ENCODE measurements at places on chromosomes 3 and 15. TPM values are rescaled to one million over a fixed set of nuclear protein-coding genes. Genes with fewer than 3 reads are reported as not detected.
A peak's percentile ranks its signal among the peaks of the same experiment; 100 is the strongest.

- peak; percentile 94 for DNase-seq
- no peaks in the 10 kb centered on the region for H3K36me3 ChIP-seq
- H3K4me1 ChIP-seq = peaks cover 37% of the 10 kb centered on the region
- peak within 1 kb of the TSS; percentile 98 for H3K27ac ChIP-seq
Observed at GRCh38 chr3:50350527-50351322, at the start of the genes CYB561D2 and NPRL2. Gene CYB561D2, plus strand, starts transcription at chr3:50350862. Its CDS starts 572 bp downstream, at chr3:50351434. Gene NPRL2, minus strand, starts transcription at chr3:50350775. Its CDS starts 123 bp downstream, at chr3:50350652.

DNA sequence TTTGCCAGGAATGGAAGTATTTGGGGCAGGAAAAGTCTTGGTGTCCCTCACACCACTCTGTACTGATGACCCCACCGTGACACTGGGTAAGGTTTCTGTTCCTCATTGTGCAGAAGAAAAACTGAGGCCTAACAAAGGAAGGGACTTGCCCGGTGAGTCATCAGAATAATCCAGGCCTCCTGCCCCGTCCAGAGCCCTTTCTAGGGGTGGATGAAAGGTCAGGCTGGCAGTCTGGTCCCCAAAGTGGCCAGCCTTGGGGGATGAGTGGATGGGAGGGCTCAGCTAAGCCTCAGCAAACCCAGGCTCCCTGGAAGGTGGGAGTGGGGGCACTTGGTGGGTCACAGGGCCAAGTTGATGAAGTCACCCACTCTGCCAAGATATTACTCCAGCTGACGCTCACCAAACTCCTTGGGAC is 2.3 kb upstream of the DNAH1 start:
- H3K4me1 ChIP-seq = peaks cover 52% of the 10 kb centered on the region
- H3K27ac ChIP-seq = peak overlapping the region; percentile 62
- peaks cover 10% of the 10 kb centered on the region for H3K27me3 ChIP-seq
- no peaks in the 10 kb centered on the region for H3K36me3 ChIP-seq

- H3K27ac ChIP-seq = no peak overlapping the region
- no peaks in the 10 kb centered on the region for H3K36me3 ChIP-seq
- H3K4me1 ChIP-seq = peaks cover 27% of the 10 kb centered on the region
- peaks cover 7% of the 10 kb centered on the region for H3K27me3 ChIP-seq
- DNase-seq = no peak
Observed at GRCh38 chr15:70169147-70169546, 71.4 kb upstream of the TLE3 start.

- H3K4me3 ChIP-seq = no peak overlapping the region
- peaks cover 3% of the 10 kb centered on the region for H3K36me3 ChIP-seq
- no peaks in the 10 kb centered on the region for H3K27me3 ChIP-seq
- DNase-seq = no peak
Observed at GRCh38 chr3:125103406-125103805, 47.6 kb upstream of the HEG1 start.

GRCh38 chr3:53948174-53948573 is 56.5 kb upstream of the SELENOK start:
- H3K27me3 ChIP-seq = peaks cover 8% of the 10 kb centered on the region
- no peaks in the 10 kb centered on the region for H3K4me1 ChIP-seq
- no peak for DNase-seq
- H3K4me3 ChIP-seq = no peak overlapping the region
- H3K27ac ChIP-seq = no peak overlapping the region
- peaks cover 5% of the 10 kb centered on the region for H3K36me3 ChIP-seq

DNA sequence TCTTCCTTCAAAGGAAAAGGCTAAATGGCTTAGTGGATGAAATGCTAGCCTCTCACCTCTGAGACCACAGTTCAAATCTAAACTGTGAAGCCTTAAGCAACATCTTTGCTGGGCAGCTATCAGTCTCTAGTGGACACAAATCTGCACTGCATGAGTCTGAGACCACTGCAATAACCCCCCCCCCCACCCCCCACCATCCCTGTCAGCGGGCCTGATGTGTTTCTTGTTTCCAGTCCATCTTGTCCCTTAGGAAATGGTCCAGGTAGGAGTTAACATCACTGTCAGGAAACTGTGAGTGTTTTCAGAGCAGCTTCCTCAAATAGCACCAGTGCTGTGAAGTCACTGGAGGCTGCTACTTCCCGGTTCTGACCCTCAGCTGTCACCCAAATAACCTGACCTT is 140.6 kb upstream of the TMCO5A start:
- H3K27me3 ChIP-seq = no peaks in the 10 kb centered on the region
- no peak overlapping the region for H3K27ac ChIP-seq
- H3K4me1 ChIP-seq = peaks cover 9% of the 10 kb centered on the region

DNA sequence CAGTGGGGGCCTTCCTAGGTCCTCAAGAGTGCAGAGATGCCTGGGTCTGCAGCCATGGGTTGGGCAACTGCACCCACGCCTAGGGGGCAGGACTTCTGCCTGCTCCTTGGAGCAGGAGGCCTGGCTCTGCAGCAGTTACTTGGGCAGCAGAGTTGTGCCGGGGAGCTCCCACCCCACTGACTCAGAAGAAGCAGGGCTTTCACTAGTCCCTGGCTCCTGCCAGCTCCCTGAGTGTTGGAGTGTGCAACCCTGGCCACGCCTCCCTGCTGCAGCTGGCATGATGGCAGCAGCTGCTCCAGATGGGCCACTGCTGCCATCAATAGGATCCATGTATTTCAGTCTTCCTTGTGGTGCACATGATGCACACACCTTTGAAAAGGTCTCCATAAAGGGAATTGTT is 40.6 kb upstream of the KCNH8 start:
- no peak overlapping the region for H3K27ac ChIP-seq
- H3K27me3 ChIP-seq = no peaks in the 10 kb centered on the region
- DNase-seq = no peak
- peaks cover 2% of the 10 kb centered on the region for H3K36me3 ChIP-seq

DNA sequence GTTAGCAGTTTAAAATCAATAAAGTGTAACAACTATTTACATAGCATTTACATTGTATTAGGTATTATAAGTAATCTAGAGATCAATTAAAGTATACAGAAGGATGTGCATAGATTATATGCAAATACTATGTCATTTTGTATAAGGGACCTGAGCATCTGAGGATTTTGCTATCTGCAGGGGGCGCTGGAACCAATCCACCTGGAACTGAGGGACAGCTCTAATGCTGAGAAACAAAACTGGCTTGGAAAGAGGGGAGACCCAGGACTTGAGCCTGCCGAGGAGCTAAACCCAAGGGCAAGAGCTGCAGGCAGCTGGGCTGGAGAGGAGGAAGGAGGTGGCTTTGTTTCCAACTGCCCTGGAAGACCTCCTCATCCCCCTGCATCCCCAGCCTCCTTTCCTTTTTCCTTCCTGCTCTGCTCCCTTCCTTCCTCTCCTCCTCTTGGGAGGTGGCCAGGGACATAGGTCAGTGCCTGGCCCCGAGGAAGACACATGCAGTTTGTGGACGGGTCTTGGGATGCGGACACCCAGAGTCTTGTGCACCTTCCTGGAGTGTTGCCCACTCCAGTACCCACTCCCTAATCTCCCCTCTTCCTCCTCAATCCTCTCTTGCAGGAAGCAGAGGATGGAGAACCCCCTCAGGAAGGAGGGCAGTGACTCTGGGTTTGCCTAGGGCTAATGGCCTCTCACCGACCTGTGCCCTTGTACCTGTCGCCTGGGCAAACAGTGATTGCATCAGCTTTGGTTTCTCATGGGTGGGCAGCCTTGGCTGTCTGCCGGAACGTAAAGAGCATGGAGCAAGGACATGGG is 825 bp upstream of the RTP3 start:
- H3K27me3 ChIP-seq = peaks cover 7% of the 10 kb centered on the region
- peak overlapping the region; percentile 43 for H3K27ac ChIP-seq
- DNase-seq = no peak
- peaks cover 4% of the 10 kb centered on the region for H3K36me3 ChIP-seq
- H3K4me3 ChIP-seq = no peak overlapping the region
- H3K4me1 ChIP-seq = no peaks in the 10 kb centered on the region

- H3K27me3 ChIP-seq = no peaks in the 10 kb centered on the region
- H3K4me3 ChIP-seq = no peak overlapping the region
- H3K27ac ChIP-seq = no peak overlapping the region
Observed at GRCh38 chr3:190594171-190594570, 80.3 kb downstream of the IL1RAP start.

GRCh38 chr3:50743643-50744042 is 68.9 kb downstream of the DOCK3 start:
- H3K36me3 ChIP-seq = peaks cover 3% of the 10 kb centered on the region
- H3K4me1 ChIP-seq = peaks cover 8% of the 10 kb centered on the region
- H3K27me3 ChIP-seq = no peaks in the 10 kb centered on the region

DNA sequence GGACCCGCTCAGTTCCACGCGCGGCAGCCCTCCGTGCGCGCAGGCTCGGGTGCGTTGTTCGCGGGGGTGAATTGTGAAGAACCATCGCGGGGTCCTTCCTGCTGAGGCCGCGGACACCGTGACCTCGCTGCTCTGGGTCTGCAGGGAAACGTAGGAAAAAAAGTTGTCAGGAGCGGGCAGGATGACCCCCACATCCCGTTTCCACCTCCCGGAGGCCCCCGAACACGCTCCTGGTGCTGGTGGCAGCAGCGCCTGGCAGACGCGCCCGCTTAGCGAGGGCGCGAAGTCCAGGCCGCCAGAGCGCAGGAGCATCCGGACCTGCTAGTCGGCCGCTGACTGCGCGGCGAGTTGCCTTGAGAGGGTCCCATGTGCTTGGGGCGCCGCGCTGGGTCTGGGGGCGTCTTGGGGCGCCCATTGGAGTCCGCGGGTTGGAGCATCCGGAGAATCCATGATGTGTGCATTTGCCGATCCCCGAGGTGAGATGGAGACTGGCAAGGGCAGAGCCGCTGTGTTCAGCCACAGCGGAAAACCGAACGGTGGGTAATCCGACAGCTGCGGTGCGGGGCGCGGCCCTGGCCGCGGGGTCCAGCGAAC is 520 bp downstream of the GREM1 start:
- no peak overlapping the region for H3K27ac ChIP-seq
- DNase-seq = peak; percentile 5
- H3K4me1 ChIP-seq = peaks cover 4% of the 10 kb centered on the region
- peaks cover 98% of the 10 kb centered on the region for H3K27me3 ChIP-seq
- H3K4me3 ChIP-seq = peak overlapping the region; percentile 55

- no peaks in the 10 kb centered on the region for H3K27me3 ChIP-seq
- H3K4me1 ChIP-seq = no peaks in the 10 kb centered on the region
- no peak for DNase-seq
- H3K36me3 ChIP-seq = no peaks in the 10 kb centered on the region
- H3K27ac ChIP-seq = no peak overlapping the region
Observed at GRCh38 chr3:156619376-156619775, 55.0 kb upstream of the TIPARP start.

DNA sequence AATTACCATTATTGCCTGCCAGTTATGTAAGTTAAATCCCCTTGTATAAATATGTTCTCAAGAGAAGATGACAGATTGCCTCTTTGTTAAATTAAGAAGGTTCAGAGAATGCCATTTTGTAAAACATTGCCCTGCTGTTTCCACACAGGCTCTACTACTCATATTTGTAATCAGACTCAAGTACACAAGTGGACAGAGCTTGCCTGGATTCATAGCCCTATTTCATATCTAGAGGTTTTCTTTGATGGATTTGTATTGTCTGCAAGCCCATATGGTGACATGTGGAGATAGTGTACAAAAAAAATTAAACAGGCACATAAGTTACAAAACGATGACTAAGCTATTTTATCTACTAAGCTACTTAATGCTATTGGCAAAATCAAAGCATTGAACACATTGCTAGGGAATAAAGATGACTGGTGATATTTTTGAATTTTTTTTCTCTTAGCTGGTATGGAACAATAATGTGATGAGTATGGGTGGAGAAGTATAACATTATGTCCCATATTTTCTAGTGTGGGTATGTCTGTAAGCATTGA is 1286.6 kb upstream of the ALCAM start:
- no peaks in the 10 kb centered on the region for H3K36me3 ChIP-seq
- H3K27me3 ChIP-seq = no peaks in the 10 kb centered on the region
- H3K4me3 ChIP-seq = no peak overlapping the region
- H3K4me1 ChIP-seq = no peaks in the 10 kb centered on the region

GRCh38 chr15:88913850-88914169 is 631 bp upstream of the MFGE8 start:
- no peak for DNase-seq
- H3K4me3 ChIP-seq = peak overlapping the region; percentile 90
- H3K27ac ChIP-seq = peak overlapping the region; percentile 97
- peaks cover 6% of the 10 kb centered on the region for H3K36me3 ChIP-seq
- H3K4me1 ChIP-seq = peaks cover 36% of the 10 kb centered on the region

GRCh38 chr3:159726231-159726964 is 262.2 kb upstream of the IL12A start:
- no peak for DNase-seq
- H3K36me3 ChIP-seq = no peaks in the 10 kb centered on the region
- no peak overlapping the region for H3K4me3 ChIP-seq
- peaks cover 14% of the 10 kb centered on the region for H3K27me3 ChIP-seq
- no peak overlapping the region for H3K27ac ChIP-seq

DNA sequence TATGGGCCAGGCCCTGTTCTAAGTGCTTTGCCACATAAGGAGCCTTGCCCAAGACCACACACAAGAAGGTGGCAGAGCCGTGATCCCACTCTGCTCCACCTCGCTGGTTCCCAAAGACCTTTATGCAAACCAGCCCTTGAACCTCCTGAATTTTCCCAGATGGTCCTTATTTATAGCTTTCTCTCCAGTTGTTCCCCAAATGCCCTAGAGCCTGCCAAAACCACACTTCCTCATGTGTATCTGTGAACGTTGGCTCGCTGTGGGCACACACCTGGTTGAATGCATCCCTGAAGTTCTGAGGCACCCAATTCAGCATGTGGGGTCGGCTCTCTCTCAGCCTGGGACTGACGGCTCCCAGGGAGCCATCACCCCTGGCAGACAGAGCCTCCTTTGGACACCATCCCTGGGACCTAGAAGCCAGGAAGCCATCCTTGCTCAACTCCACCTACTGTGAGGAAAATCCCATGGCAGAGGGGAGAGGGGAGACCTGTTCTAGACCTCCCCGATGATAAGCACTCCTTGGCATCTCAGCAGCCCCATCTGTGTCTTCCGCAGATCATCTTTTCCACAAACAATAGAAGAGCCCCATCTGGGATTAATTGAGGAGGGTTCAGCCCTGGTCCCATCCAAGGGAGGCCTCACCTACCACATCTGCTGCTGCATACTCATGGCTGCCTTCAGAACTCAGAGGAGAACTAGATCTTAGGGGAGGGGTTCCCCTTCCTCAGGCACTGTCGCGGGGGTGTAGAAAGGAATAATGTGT is 42.3 kb upstream of the LIMD1 start:
- no peak for DNase-seq
- peaks cover 17% of the 10 kb centered on the region for H3K4me1 ChIP-seq
- no peak overlapping the region for H3K27ac ChIP-seq
- peaks cover 10% of the 10 kb centered on the region for H3K36me3 ChIP-seq

Gene PLEKHO2
- total RNA-seq = 18.9 TPM

Gene SLC24A1
- 8.9 TPM for total RNA-seq

Gene PROS1
- 12.0 TPM for total RNA-seq

Gene POLQ
- 16.9 TPM for total RNA-seq

Gene SHF
- total RNA-seq = 55.0 TPM

Gene EHHADH
- total RNA-seq = 2.8 TPM

Gene GOLGA8J
- 0.54 TPM for total RNA-seq

Gene TMEM108
- total RNA-seq = 5.3 TPM
